ENCODE measurements at places on chromosomes 4 and X.

GRCh38 chr4:184744236-184744635 is 10.3 kb upstream of the CENPU start:
- no peak for DNase-seq

GRCh38 chr4:162650166-162650565 is 486.4 kb upstream of the FSTL5 start:
- DNase-seq: no peak

GRCh38 chr4:161704040-161704439 is 459.8 kb downstream of the FSTL5 start:
- no peak for DNase-seq

- DNase-seq: no peak
These were observed 18.0 kb downstream of the HPSE start for GRCh38 chr4:83316459-83317165.

DNA sequence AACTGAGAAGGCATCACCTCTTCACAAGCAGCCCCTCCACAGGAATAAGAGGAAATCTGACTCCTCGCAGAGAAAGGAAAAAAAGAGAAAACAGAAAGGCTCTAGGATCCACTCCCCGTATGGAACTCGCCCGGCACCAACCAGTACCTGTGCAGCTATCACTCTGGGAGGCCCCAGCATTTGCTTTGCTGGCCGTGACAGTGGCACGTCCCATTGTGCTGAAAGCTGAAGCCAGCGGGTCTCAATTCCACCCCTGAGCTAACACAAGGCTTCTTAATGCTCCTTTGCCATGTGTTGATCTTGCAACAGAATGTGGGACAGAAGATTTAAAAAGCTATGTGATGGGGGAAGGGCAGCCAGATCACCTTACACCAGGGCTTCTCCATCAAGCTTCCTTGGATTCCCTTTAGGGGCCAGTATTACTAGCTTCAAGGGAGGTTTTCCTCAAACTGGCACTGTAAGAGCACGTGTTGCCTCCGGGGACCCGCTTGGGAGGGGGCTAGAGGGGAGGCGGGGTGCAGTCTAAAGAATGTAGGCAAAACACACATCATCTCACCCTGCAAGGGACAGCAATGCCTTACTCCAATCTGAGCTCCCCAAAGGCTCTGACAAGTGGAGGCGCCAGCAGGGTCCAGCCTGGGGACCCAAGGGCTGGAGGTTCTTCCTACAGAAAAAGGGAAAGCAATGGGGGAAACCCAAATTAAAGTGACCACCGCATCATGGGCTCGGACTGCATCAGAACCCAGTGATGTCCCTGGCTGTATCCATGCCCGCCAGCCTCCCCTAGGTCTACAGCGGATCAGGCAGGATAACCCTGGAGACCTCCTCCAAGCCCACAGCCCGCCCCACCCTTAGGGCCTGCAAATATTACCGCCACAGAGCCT is 1.2 kb downstream of the USP46 start:
- DNase-seq: no peak

GRCh38 chr4:183343730-183344129 is 21.5 kb upstream of the CLDN24 start:
- no peak for DNase-seq

DNA sequence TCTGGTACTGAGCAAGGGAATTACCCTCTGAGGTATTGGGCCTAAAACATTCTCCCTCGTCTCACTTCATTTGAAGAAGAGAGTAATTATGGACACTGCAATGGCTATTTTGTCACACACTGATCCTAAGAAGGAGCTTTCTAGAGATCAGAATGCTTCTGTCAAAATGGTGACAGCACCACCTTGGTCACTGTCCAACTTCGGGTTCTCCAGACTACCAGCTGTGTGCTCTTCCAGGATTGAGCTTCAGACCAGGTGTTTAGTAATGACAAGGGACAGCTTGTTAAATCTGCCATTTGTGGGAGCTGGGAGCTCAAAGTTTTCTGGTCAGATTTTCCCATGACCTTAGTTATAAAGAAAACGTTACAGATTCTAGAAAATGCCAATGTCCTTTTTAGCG is 105.4 kb downstream of the POLA1 start:
- no peak for DNase-seq

All from naive thymus-derived CD4-positive, alpha-beta T cell (primary cell).